Endothelial cell of umbilical vein (primary cell): ENCODE measurements at places on chromosomes 3 and 15. TPM values are rescaled to one million over a fixed set of nuclear protein-coding genes. Genes with fewer than 3 reads are reported as not detected.

Gene RBP2
- not detected in 2 replicates for total RNA-seq

Gene TMC3
- not detected in 2 replicates for total RNA-seq

Gene CACNA1D
- not detected in 2 replicates for total RNA-seq

Gene FGF12
- 1.1 and 2.5 TPM in 2 replicates for total RNA-seq

Gene LRTM1
- not detected in 2 replicates for total RNA-seq

Gene TXNRD3
- total RNA-seq: 5.0 and 7.1 TPM in 2 replicates

DNA sequence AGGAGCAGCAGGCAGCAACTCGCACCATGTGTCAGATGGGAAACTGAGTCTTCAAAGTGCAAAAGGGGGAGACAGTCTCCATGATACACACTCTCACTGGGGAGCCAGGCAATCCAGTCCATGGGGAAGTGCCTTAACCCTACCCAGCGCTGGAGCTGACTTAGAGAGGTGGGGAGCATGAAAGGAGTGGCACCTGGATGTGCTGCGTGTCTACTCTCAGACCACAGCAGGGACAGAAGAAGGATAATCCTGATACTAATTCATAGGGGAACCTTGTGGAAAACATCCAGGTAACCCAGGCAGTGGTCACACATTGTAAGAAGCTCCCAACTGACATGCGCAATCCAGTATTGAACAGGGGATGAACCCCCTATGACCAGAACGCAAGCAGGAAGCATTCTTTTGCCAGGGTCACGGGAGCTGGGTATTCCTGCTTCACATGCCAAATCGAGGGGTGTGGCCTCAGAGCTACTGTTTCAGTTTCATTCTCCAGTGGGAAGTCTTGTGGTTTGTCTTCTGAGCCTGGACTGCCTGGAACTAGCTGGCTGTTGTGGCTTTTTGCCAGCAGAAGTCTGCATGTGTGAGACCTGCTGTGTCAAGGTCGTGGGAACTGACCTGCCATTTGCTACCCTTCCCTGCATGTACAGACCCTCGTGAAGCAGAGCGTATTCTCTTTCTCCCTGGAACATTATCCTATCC is 367.6 kb upstream of the NDN start:
- no peaks in the 10 kb centered on the region for H3K27me3 ChIP-seq
- H3K36me3 ChIP-seq: no peaks in the 10 kb centered on the region
- H3K4me1 ChIP-seq: no peaks in the 10 kb centered on the region

- H3K27ac ChIP-seq: no peak overlapping the region
- H3K4me3 ChIP-seq: no peak overlapping the region
- no peak for DNase-seq
- no peaks in the 10 kb centered on the region for H3K36me3 ChIP-seq
- no peaks in the 10 kb centered on the region for H3K4me1 ChIP-seq
Observed at GRCh38 chr15:40633178-40633577, 39.1 kb downstream of the KNL1 start.

- H3K36me3 ChIP-seq: no peaks in the 10 kb centered on the region
- no peaks in the 10 kb centered on the region for H3K4me1 ChIP-seq
- H3K4me3 ChIP-seq: no peak overlapping the region
- DNase-seq: no peak
- no peak overlapping the region for H3K27ac ChIP-seq
Observed at GRCh38 chr3:120033596-120033995, 60.7 kb downstream of the GSK3B start.

GRCh38 chr15:62279041-62279440 is 114.0 kb upstream of the C2CD4B start:
- no peak for DNase-seq
- no peaks in the 10 kb centered on the region for H3K27me3 ChIP-seq
- no peaks in the 10 kb centered on the region for H3K4me1 ChIP-seq
- H3K4me3 ChIP-seq: no peak overlapping the region
- no peak overlapping the region for H3K27ac ChIP-seq

DNA sequence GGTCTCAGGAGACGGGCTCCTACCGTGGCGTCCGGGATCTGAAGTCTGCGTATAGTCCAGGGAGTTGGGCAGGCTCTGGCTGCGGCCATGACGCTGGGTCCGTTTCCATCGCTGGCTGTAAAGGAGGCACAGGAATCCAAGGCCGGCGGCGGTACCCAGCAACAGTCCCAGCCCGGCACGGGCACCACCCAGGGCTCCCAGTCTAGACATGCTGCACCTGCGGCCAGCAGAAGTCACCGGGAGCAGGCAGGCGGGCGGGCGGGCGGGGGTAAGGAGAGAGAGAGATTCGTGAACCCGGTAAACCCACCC is 526 bp downstream of the RMDN3 start:
- H3K27me3 ChIP-seq: no peaks in the 10 kb centered on the region
- H3K4me3 ChIP-seq: peak overlapping the region; percentile 70
- H3K36me3 ChIP-seq: peaks cover 6% of the 10 kb centered on the region
- peaks cover 8% of the 10 kb centered on the region for H3K4me1 ChIP-seq

DNA sequence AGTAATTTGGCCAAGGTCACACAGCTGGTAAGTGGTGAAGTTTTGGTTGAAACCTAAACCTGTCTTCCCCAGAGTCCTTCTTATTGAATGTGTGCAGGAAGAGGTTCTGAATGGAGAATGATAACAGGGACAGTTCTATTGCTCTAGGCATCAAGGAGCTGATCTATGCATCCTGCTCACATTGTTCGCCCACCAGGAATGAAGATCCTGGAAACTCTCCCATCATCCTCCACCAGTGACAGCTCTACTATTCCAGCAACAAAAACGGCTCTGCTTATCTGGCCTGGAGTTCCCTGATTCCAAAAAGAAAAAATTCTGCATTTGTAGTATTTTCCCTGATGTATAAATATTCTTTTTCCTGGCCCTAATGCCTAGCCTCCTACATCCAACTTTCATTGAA is 16.4 kb upstream of the TNFAIP8L3 start:
- no peak overlapping the region for H3K27ac ChIP-seq
- H3K36me3 ChIP-seq: no peaks in the 10 kb centered on the region
- H3K27me3 ChIP-seq: no peaks in the 10 kb centered on the region
- H3K4me1 ChIP-seq: peaks cover 5% of the 10 kb centered on the region

GRCh38 chr3:157073810-157074209 is 86.1 kb downstream of the CCNL1 start:
- no peaks in the 10 kb centered on the region for H3K4me1 ChIP-seq
- no peak overlapping the region for H3K27ac ChIP-seq
- DNase-seq: peak; percentile 20
- no peaks in the 10 kb centered on the region for H3K36me3 ChIP-seq

DNA sequence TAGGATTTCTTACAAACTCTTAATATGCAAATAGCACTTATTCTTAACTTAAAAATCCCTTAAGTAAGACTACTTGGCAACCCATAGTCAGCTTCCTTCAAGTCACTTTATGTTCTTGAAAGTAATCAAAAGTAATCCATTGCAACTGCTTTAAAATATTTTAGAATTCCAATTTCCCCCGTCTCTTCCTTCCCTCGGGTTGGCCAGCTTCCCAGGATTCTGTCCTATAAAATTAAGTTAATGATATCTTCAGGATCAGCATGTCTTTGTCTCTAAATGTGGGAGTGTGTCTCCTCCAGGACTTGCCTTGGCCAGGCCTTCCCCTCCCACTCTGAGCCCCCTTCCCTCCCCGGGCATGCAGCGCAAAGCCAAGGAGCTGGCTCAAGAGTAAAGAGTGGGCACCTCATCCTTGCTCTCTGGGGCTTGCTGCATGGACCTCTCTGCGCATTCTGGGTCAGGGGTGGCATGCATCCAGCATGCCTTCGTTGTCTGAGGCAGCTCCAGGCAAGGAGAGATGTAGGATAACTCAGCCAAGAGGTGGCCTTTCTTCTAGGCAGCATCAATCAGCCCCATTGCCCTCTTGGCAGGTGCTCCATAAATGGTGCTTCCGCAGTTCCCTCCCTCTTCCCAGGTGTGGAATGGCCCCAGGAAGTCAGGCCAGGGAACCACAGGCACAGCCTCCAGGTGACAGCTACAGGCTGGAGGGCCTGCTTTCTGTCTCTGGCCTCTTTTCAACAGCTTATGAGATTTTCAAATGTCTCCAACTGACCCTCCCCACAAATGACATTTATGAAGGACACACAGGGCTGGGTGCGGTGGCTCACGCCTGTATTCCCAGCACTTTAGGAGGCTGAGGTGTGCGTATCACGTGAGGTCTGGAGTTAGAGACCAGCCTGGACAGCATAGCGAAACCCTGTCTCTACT is 108.7 kb upstream of the ALDH1A3 start:
- H3K27ac ChIP-seq: no peak overlapping the region
- no peaks in the 10 kb centered on the region for H3K4me1 ChIP-seq
- H3K36me3 ChIP-seq: no peaks in the 10 kb centered on the region
- DNase-seq: no peak
- no peaks in the 10 kb centered on the region for H3K27me3 ChIP-seq

DNA sequence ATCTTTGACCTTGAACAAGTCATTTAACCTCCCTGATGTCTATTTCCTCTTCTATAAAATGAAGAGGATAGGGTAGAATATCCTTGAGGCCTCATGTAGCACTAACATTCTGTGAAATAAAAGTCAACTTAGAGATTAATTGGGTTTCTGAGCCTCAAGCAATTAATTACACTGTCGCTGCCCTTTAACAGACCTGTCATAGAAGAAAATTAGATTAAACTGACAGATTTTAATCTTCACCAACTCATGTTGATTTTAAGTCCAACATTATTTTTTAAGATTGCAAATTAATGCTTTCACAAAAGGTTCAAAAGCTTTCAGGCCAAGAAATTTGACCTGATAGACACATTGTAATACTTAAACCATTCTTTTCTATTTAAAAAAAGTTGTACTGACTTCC is 8.1 kb upstream of the MNS1 start:
- H3K4me1 ChIP-seq: no peaks in the 10 kb centered on the region
- peaks cover 34% of the 10 kb centered on the region for H3K27me3 ChIP-seq
- no peaks in the 10 kb centered on the region for H3K36me3 ChIP-seq
- no peak for DNase-seq

DNA sequence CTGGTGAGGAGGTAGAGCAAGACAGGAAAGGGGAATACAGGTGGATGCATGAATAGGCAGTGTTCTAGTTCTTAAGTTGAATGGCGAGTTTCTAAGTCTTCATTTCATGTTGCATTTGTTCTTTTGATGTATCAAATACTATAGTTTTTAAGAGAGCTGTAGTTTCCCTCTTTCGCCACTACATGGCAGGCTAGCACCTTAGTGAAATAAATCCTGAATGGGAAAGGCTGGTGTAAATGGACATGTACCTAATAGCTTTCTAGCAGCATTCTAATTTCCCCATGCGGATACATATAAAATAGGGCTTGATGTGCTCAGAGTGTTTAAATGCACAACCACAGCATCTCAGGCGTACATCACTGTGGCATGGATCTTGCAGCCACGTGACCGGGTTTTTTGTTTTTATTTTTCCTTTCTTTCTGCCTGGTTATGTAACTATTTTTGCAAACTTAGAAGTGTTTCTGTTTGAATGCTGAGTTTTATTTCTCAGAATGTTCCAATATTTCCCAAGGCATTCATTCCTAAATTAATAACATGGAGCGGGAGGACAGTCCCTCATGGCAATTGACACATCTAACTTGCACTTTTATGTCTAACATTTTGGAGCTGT is 23.5 kb upstream of the CLN6 start:
- peak; percentile 80 for DNase-seq
- peaks cover 7% of the 10 kb centered on the region for H3K27me3 ChIP-seq
- H3K4me1 ChIP-seq: peaks cover 5% of the 10 kb centered on the region
- H3K27ac ChIP-seq: no peak overlapping the region
- no peak overlapping the region for H3K4me3 ChIP-seq

DNA sequence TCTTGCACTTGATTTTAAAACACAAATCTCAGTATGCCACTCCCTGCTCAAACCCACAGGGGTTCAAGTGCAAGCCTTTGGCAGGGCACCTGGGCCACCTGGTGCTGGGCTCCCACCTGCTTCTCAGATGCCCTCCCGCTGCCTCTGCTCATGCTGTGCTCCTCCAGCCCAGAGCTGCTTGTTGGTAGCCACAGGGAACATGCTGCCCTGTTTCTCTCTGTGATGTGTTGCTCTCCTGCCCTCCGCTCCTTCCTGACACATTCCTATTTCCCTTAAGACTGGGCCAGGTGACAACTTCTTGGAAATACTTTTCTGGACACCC is 27.1 kb upstream of the KY start:
- no peak overlapping the region for H3K4me3 ChIP-seq
- DNase-seq: no peak
- no peaks in the 10 kb centered on the region for H3K27me3 ChIP-seq
- no peak overlapping the region for H3K27ac ChIP-seq
- no peaks in the 10 kb centered on the region for H3K36me3 ChIP-seq
- H3K4me1 ChIP-seq: no peaks in the 10 kb centered on the region
